Hematopoietic multipotent progenitor cell treated with erythropoietin and hydrocortisone succinate and interleukin-3 and kit ligand, for 4 days (in vitro differentiated cells): ENCODE measurements at places on chromosomes 11 and 22.
A peak's percentile ranks its signal among the peaks of the same experiment; 100 is the strongest.

DNA sequence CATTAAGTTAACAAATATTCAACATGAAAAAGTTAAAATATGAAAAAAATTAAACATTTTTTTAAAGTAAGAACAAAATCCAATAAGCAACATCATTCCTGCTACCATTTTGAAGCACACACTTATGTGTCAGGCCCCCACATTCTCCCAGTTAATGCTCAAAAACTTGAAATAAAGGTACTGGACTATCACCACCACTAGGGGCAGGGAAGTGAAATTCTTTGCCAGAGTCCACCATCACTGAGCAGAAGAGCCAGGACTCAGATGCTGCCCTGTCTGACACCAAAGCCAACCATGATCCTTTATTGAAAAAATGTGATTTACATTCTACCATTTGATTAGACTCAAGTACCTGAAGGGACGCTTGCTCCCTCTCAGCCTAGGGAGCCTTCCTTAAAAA is 39.1 kb downstream of the PITPNB start:
- peak; percentile 75 for DNase-seq

GRCh38 chr11:61918251-61918937 is 1.0 kb upstream of the RAB3IL1 start:
- DNase-seq: no peak

GRCh38 chr11:57309106-57310059 is 15.4 kb downstream of the TNKS1BP1 start:
- DNase-seq: no peak

DNA sequence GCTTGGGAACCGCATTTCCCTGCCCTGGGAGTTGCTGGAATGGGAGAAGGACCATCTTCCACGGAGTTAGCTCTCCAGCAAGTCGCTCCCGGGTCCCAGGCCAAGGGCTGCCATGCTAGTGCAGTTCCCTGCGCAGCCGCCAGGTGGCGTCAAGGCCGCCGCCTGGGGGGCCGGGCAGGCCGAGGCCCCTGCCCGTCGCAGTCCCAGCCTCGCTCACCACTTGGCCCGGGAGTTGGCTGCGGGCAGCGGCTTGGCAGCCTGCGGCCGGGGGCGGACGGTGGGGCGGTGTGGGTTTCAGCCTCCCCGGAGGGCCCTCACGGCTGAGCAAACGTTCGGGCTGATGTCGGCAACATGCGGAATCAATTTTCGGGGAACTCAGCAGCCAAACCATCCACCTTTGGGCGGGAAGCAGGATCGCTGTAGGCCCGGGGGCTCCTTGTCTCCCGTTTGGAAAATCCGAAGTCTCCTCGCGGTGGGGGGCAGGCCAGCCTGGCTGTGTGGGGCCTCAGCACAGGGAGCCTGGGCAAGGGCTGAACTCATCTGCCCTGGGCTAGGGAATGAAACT is 415.1 kb downstream of the SOX6 start:
- peak; percentile 34 for DNase-seq

GRCh38 chr22:42966497-42966896 is 48.5 kb downstream of the PACSIN2 start:
- peak; percentile 35 for DNase-seq

- DNase-seq: peak; percentile 95
These were observed 49.5 kb downstream of the OR4D9 start for GRCh38 chr11:59560702-59561473.

GRCh38 chr11:115112754-115113153 is 391.5 kb downstream of the CADM1 start:
- DNase-seq: no peak

GRCh38 chr11:79390923-79391322 is 49.9 kb downstream of the TENM4 start:
- no peak for DNase-seq

- DNase-seq: no peak
These were observed 555.4 kb downstream of the NTM start for GRCh38 chr11:131925829-131926228.

DNA sequence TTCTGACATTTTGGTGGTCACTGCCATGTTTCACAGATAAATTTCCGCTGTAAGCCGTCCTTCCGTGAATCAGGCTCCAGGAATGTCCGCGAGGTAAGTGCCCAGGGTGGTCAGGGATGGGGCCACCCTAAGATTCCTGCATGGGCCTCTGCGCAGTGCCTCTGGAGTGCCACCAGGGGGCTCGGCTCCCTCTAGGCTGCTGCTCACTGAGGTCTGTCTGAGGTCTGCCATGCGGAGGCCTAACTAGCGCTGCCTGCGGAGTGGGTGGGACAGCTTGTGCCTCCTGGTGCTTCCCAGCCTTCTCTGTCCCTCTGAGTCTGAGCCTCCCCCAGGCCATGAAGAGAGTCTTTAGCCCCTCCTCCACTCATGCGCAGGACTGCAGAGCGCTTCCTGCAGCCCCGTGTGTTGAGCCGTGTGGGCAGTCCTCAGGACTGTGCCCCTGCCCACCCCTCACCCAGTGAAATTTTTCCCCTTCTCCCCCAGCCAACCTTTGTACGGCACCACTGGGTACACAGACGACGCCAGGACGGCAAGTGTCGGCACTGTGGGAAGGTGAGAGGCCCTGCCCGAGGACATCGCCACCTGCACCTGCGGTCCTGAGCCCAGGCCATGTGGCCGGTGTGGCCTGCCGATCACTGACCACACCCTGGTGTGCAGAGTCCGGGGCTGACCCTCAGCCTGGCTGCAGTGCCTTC is 11.9 kb upstream of the MDK start:
- peak; percentile 87 for DNase-seq

- DNase-seq: peak; percentile 60
These were observed 2.9 kb downstream of the SLC16A8 start for GRCh38 chr22:38080850-38081635.

DNA sequence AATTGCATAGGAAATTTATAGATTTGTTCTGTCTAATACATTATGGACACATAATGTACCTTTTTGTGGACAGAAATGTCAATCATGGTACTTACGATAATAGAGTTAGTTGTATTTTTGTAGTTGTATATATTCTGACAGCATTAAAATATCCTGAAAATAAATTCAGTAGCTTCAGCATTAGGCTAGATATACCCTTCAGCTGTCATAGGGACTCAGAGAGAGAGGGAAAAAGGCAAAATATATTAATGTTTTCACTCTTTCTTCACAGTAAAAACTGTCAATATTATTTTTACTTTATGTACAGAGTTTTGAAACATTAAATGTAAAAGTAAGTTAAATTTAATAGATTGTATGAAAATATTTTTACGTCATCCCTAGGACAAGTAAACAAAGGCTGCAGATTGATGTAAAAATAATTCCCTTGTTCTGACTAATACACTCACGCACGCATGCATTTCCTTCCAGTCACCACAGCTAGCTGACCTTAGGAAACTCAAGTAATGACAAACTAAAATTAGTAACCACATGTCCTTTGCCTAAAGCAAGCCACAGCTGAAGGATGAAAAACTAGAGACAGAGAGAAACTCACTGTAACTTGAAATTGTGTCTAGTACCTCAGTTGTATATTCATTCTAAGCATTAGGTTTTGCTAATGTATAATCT is 104.7 kb upstream of the CARD18 start:
- DNase-seq: peak; percentile 13

- no peak for DNase-seq
These were observed 50.1 kb downstream of the MUC6 start for GRCh38 chr11:986270-986951.

DNA sequence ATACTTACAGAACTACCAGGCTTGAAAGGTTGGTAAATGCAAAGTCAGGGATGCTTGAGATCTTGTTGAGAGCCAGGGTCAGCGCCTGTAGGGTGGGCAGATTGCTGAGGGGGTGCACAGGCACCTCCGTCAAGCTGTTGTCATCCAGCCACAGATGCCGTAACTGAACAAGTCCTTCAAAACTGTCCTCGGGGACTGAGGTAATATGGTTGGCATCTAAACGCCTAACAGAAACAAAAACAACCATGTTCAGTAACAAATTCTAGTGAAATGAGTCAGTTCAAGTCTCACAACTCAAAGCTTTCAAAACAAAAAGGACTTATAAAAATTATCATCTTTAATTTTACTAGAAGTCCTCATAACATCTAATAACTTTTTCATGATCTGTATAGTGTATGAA is 22.2 kb upstream of the CCDC34 start:
- DNase-seq: no peak

DNA sequence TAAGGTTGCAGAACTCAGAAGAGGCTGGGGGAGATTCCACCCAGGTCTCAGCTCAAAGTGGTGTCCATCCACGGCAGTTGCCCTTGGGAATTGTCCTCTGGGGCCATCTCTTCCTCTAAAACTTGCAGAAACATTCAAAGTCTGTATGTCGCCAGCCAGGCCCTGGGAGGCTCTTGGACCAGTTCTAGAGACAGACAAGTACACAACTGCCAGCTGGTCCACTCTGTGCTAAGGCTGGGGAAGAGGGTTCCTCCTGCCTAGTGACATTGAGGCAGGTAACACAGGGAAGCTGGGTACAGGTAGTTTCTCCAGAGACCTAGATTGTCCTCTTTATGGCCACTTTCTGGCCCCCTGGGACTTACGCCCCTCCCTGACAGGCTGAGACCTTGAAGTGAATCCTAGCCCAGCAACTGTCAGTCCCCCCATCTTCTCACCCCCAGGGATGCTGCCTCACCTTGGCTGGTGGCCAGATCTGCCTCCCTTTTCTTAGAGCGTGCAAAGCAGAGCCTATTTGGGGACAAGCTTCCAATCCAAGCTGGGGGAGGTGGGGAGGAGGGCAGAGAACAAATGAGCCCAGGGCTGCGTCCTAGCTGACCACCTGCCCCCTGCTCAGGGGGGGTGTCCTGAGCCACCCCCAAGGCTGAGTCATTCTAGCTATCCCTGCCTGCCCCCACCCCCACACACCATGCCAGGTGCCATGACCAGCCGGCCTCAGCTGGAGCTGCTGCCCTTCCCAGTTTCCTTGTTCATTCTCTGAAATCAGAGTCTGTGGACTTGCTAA is 8.4 kb downstream of the FAM83F start:
- no peak for DNase-seq

DNA sequence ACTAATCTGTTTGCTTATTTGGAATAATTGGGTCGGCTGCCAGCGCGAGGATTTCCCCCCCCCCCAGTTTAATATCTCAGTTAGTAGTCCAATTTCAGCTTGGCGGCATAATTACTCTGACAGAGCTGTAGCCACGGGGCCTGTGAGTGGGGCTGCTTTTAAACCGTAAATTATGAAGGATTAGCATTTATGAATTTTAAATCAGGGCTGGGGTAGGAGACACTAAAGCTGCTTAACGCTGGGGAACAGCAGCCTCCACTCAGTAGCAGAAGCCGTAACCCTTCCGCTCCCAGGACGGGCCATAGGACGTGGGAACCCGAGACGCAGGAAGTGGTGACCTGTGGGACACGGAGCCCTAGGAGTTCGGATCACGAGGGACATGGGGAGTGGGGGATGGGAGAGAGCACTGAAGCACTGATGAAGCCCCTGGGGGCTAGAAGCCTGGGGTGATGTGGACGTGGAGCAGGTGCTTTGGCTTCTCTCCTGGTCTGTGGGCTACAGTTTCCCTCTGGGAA is 66.2 kb upstream of the LMO1 start:
- DNase-seq: no peak

- DNase-seq: no peak
These were observed 7.6 kb upstream of the NUCB2 start for GRCh38 chr11:17268902-17269301.

DNA sequence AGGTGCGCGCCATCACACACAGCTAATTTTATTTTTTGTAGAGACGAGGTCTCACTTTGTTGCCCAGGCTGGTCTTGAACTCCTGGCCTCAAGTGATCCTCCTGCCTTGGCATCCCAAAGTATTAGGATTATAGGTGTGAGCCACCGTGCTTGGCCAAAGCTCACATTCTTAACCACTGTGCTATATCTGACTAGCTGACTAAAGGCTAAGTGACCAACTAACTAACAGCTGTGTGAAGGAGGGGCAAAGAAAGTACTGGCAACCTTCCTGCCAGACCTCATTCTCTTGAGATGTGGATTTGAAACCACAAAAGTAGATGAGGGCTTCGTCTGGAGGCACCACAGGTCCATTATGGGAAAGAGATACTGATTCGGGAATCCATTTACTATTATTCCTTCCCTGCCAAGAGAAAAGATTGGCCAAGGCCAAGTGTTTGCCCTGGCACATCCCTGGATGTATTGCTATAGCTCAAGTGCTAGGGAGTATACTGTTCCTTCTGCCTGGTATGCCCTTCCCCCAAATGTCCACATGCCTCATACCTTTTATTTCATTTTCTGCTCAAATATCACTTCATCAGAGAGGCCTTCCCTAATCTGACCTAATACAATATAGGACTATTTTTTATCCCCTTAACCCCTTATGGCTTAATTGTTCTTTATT is 52.7 kb upstream of the RRM1 start:
- no peak for DNase-seq
